ENCODE measurements at places on chromosomes 13 and 19. TPM values are rescaled to one million over a fixed set of nuclear protein-coding genes. Genes with fewer than 3 reads are reported as not detected.

The OR7C1 gene
- not detected for total RNA-seq

The URAD gene
- not detected for total RNA-seq

The ZNF536 gene
- total RNA-seq: 0.30 TPM

The RPS16 gene
- 3,661 TPM for total RNA-seq

The DOHH gene
- total RNA-seq: 11.3 TPM

The SULT2A1 gene
- not detected for total RNA-seq

The EIF3K gene
- total RNA-seq: 353 TPM

The ZNF546 gene
- total RNA-seq: 9.3 TPM

The LILRB3 gene
- not detected for total RNA-seq

The ATP4B gene
- total RNA-seq: not detected

The CDC42EP5 gene
- not detected for total RNA-seq

The KCTD15 gene
- 31.1 TPM for total RNA-seq

The ZNF431 gene
- total RNA-seq: 27.0 TPM

The ATP1A3 gene
- total RNA-seq: 33.0 TPM

The RNF17 gene
- not detected for total RNA-seq

The ZNF667 gene
- total RNA-seq: not detected

The GRIK5 gene
- total RNA-seq: 1.3 TPM

The CGB5 gene
- not detected for total RNA-seq

The UBL5 gene
- 271 TPM for total RNA-seq

The GPR183 gene
- total RNA-seq: not detected

The DPF1 gene
- total RNA-seq: 11.3 TPM

The GSX1 gene
- not detected for total RNA-seq

The AMER2 gene
- total RNA-seq: not detected

The ADPRHL1 gene
- total RNA-seq: 5.1 TPM

The MCEMP1 gene
- total RNA-seq: not detected

The RFX1 gene
- 17.4 TPM for total RNA-seq

The ZNF580 gene
- total RNA-seq: 52.1 TPM

The GPR12 gene
- total RNA-seq: not detected

The BICRA gene
- 16.0 TPM for total RNA-seq

The MTUS2 gene
- 9.8 TPM for total RNA-seq

The FPR3 gene
- total RNA-seq: not detected

The ADGRE1 gene
- 0.46 TPM for total RNA-seq

The GPC6 gene
- not detected for total RNA-seq

The TINCR gene
- total RNA-seq: 1.2 TPM

The ZNF460 gene
- 62.5 TPM for total RNA-seq

The PROZ gene
- total RNA-seq: not detected

The ARHGAP45 gene
- 138 TPM for total RNA-seq

The ZNF253 gene
- total RNA-seq: 36.8 TPM

The NDUFS7 gene
- total RNA-seq: 147 TPM

The ZIK1 gene
- total RNA-seq: not detected

The ZNF227 gene
- 18.5 TPM for total RNA-seq

The SIGLEC10 gene
- 23.3 TPM for total RNA-seq

The KIR3DL2 gene
- total RNA-seq: not detected

The KCNJ14 gene
- 2.6 TPM for total RNA-seq

The MLLT1 gene
- total RNA-seq: 56.0 TPM

The FGF14 gene
- total RNA-seq: not detected

The ONECUT3 gene
- not detected for total RNA-seq

The ZNF653 gene
- total RNA-seq: 17.9 TPM

The ZNF154 gene
- total RNA-seq: not detected

The ZSWIM9 gene
- total RNA-seq: 12.0 TPM

The RFPL4AL1 gene
- total RNA-seq: not detected

The LAIR1 gene
- total RNA-seq: 3.9 TPM

The ZNF729 gene
- not detected for total RNA-seq

The NLRP11 gene
- total RNA-seq: 112 TPM

The CERS1 gene
- total RNA-seq: not detected

The TIMM50 gene
- total RNA-seq: 93.2 TPM

Measured in OCI-LY7 (cell line).